ENCODE measurements at places on chromosomes 12 and 14.

- no peak for DNase-seq
Observed at GRCh38 chr14:52463375-52463774, 88.9 kb downstream of the TXNDC16 start.

DNA sequence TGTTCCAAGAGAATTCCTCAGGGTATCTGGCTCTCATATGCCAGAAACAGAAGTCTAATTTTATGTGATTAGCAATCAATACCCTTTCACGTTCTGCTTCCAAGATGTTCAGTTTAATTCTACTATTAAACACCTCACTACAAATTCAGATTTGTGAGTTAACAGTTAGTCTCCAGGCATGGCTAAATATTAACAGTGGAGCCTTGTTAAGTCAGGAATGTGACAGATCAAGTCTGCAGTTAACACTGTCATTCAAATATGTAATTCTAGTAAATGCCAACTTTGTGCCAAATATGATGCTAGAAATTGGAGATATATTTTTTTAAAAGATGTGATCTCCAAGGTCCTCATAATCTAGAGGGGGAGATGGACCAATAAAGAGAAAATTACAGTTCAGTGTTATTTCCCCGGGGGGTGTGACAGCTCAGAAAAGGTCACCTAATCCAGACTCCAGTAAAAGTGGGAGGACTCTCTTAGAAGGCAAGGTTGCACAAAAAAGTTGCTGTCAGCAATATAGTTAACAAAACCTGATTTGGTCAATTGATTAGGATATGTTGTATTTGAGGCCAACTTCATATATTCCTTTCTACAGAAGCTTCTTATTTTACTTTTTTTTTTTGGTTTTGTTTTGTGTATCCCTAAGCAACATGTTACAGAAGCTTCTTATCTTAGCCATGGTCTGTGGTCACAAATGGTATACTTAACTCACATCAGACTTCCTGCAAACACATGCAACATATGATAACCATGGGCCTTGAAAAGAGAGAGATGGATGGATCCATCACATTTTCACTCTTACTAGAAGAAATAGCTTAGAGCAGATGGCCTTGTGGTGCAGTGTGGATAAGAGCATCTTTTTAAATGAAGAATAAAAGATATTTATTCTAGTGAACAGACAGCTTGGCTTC, 18.4 kb upstream of the RNU6-7 start:
- no peak for DNase-seq

GRCh38 chr12:2173971-2174370, 121.2 kb downstream of the CACNA1C start:
- DNase-seq = no peak

GRCh38 chr14:82270286-82270685, 736.6 kb upstream of the SEL1L start:
- DNase-seq = no peak
